ENCODE measurements at places on chromosomes 7 and 10. TPM values are rescaled to one million over a fixed set of nuclear protein-coding genes. Genes with fewer than 3 reads are reported as not detected.

DNA sequence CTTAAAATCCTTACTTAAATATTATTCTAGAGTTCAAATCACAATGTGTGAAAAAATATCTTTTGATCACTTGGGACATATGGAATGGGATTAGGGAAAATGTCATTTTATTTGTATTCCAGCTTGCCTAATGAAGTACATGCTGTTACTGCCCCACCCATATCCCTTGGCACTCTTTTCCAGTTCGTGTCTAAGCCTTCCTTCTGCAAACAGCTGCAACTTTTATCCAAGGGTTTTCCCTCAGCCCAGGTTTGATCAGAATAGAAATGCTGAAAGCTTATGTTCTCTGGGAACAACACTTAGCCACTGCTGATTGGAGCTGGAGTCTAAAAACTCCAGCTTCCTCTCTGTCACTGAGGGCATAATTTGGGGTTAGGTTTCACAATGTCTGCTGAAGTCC, 214.1 kb upstream of the FAM3C start:
- peak; percentile 78 for DNase-seq

- peak; percentile 14 for DNase-seq
Observed at GRCh38 chr10:79981450-79982361, 32.8 kb upstream of the SFTPD start.

- peak; percentile 58 for DNase-seq
Observed at GRCh38 chr10:14383266-14383665, 52.5 kb upstream of the FRMD4A start.

GRCh38 chr7:9761224-9761623, 1212.4 kb upstream of the PHF14 start:
- no peak for DNase-seq

DNA sequence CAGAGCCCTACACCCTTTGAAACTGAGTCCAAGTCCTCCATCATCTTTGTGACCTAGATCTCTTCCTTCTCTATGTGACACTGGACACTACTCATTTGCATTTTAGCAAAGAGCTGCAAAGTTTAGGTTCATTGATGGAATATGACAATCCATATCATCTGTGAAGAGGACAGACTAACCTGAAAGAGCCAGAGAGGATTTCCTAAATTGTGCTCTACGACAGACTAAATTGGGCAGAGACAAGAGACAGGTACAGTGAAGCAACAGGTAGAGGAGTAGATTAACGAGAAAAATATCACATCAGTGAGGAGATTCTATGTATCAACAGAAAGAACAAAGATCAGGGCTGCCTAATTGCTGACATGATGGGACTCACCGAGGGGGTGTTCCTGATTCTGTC, at the start of gene TAS2R3:
Gene TAS2R3 (plus strand): TSS at position 301 of the 400 bp plus-strand sequence. CDS start 62 bp downstream, at position 363.
- no peak for DNase-seq

DNA sequence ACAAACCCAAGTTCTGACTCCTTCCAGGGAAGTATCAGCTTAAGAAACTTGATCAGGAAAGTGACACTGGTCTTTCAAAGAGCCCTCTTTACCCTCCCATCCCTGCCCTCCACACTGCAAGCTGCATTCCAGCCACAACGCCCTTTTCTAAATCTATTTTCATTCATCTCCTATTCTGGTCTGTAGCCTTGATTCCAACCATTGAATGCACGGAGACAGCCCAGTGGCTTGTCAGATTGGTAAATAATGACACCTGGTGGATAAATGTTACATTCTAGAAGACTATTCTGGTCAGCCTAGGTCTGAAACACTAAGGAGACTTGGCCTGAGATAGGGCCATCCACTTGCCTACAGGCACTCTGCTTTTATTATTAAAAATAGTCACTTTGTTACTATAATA, 20.9 kb downstream of the MORN4 start:
- peak; percentile 71 for DNase-seq

GRCh38 chr7:43572516-43573049, 10.3 kb upstream of the STK17A start:
- DNase-seq, result peak; percentile 100

DNA sequence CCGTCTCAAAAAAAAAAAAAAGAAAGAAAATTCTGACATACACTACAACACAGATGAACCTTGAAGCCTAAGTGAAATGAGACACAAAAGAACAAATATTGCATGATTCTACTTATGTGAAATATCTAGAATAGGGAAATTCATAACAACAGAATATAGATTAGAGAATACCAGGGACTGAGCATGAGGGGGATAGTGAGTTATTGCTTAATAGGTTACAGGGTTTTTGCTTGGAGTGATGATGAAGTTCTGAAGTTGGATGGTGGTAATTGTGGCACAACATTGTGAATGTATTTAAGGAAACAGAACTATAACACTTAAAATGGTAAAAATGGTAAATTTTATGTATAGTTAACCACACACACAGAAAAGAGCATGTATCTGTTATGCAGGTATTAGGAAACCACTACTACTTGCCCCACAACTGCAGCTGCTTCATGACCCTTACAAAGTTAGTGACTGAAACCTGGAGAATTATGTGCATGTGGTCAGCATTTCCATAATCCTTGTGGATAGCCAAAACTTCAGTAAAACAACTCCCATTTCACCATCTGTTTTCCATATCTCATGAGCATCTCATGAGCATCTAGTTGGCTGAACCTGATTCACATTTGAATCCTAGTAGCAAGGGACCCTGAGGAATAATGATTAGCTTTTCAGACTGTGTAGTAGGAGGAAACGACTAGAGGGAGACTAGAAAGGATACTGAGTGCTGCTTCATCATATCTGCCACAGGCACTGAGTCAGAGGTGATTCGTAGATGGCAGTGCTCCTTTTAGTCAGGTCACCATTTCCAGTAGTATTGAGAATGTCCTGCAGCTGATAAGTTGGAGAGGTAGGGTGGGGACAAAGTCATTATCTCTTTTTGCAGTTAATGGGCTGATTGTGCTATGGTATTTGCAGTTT, 26.3 kb downstream of the SAMD8 start:
- peak; percentile 81 for DNase-seq

GRCh38 chr7:114956702-114957101, 34.8 kb downstream of the MDFIC start:
- DNase-seq, result no peak

DNA sequence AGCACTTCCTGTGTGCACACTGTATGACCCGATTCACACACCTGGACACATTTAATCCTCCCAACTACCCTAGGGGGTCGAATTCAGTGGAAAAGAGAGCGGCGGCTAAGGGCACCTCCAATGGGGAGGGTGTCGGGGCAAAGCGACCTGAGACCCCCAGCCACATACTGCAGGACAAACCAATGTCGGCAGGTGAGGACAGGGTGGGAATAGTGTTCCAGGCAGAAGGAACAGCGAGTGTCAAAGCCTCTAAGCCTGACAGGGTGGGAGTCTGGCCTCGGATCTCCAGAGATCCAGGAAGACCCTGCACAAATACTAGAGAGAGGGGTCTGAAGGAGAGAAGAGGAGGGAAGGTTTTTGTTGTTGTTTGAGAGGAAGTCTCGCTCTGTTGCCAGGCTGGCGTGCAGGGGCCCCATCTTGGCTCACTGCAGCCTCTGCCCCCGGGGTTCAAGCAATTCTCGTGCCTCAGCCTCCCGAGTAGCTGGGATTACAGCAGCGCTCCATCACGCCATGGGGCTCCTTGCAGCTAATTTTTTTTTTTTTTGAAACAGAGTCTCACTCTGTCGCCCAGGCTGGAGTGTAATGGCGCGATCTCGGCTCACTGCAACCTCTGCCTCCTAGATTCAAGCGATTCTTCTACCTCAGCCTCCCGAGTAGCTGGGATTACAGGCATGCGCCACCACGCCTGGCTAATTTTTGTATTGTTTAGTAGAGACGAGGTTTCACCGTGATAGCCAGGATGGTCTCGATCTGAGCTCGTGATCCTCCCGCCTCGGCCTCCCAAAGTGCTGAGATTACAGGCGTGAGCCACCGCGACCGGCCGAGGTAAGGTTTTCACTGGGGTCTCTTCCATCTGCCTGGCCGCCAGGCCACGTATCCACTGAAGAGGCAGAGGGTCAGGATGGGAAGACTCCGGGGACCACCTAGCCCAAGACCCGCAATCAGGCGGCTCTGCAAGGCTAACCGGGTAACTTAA, 1.2 kb upstream of the ARPC1B start:
- no peak for DNase-seq

- DNase-seq, result peak; percentile 25
Observed at GRCh38 chr10:62268027-62268398, 631 bp downstream of the RTKN2 start.

- no peak for DNase-seq
Observed at GRCh38 chr7:40760987-40761386, 626.2 kb downstream of the SUGCT start.

GRCh38 chr10:78832281-78832680, 236.5 kb upstream of the ZMIZ1 start:
- DNase-seq, result no peak

DNA sequence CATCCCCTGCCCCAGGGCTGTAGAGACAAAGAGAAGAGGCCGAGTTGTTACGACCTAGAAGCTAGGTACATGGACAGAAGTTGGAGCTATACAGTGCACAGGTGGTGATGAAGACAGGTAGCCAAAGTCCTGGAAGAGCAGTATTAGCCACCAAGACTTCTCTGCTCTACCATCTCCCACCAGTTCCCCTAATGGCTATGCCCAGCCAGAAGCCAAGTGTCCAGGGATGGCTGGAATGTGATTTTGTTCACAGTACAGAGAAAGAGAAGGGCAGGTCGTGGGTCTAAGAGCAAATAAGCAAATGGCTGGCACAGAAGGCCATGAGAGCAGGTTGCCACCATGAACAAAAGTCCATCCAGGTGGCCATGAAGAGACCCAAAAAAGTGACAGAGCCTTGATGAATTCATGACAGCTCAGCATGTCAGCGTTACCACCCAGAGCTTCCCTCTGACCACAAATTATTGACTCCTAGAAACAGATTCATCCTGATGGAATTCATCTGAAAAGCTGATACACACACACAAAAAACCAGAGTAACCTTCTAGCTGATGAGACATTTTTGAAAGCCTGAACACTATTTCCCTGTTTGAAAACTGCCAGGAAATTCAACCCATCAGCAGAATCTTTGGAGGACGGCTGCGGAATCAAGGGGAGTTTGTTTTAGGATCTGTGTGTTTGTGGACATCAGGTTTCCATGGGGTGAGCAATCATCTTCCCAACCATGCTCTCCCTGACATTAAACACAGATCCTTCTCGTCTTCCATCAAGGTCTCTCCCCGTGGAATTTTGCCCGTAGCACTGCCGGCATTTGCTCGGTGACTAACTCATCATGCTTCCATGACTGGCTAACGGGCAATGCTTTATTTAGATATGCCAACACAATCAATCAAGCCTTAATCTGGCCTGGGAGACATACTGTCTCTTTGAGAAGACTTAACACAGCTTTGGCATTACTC, 906.7 kb upstream of the AUTS2 start:
- DNase-seq, result no peak

- no peak for DNase-seq
Observed at GRCh38 chr7:47640265-47640664, 58.4 kb upstream of the TNS3 start.

DNA sequence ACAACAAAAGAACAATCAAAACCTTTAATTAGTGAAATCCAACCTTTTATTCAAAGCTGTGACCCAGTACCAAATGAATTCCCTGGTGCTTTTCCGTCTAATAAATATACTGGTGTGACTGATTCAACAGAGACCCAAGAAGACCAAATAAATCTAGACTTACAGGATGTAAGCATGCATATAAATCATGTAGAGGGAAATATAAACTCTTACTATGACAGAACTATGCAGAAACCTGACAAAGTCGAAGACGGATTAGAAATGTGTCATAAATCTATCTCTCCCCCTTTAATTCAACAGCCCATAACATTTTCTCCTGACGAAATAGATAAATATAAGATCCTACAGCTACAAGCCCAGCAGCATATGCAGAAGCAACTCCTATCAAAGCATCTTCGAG, 540.6 kb upstream of the TEX47 start:
- no peak for DNase-seq

GRCh38 chr7:34080513-34080912, 175.2 kb downstream of the BMPER start:
- DNase-seq, result no peak

DNA sequence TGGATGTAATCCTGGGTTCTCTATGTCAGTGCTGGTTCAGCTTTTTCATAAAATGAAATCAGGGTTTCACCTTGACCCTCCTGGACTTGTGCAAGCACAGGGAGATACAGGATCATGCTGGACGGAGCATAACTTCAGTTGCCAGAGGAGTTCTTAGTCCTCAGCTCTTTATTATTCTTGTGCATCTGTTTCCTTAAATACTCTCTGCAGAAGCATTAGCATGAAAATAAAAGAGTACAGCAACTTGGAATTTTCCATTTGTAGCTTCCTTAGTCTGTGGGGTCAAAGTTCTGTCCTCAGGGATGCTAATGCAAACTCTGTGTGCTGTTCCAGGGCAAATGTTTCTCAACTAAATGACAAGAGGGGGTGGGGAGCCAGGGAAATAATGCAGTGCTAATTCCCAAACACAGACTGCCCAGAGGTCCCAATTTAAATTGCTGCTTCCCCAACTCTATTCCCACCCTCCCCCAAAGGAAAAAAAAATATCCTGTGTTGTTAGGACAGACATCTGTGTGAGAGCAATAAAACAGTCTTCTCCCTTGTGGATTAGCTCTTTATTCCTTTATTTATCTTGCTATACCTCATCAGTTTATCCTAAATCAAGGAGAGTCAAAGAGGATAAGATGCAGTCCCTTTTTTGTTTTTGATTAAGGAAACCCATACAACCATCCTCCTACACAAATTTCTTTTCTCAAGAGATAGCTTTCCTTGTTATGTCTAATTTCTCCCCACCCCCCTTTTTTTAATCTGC, 905.0 kb downstream of the LRMDA start:
- no peak for DNase-seq

GRCh38 chr10:27550823-27551222, 46.7 kb downstream of the RAB18 start:
- DNase-seq, result no peak

DNA sequence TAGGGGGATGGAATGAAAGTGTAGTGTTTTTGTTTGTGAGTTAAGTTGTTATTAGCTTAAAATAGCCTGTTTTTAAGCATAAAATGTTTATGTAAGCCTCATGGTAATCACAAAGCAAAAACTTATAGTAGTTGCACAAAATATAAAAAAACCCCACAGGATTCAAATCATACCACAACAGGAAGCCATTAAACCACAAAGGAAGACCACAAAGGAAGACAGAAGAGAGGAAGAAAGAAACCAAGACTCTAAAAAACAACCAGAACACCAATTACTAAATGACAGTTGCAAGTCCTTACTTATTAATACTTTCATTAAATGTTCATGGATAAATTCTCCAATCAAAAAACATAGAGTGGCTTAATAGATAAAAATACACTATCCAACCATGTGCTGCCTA, 63.6 kb downstream of the ANKRD7 start:
- peak; percentile 4 for DNase-seq

- DNase-seq, result no peak
Observed at GRCh38 chr10:61812052-61812721, 89.3 kb upstream of the ARID5B start.

GRCh38 chr7:145474009-145474686, 638.3 kb upstream of the TPK1 start:
- DNase-seq, result no peak

- DNase-seq, result no peak
Observed at GRCh38 chr7:47498229-47499056, 83.5 kb downstream of the TNS3 start.

The PKD2L1 gene
- total RNA-seq, result not detected

The RET gene
- not detected for total RNA-seq

The EGR2 gene
- 0.13 TPM for total RNA-seq

The GNAT3 gene
- total RNA-seq, result not detected

The NRG3 gene
- total RNA-seq, result not detected

The VSIR gene
- 3.5 TPM for total RNA-seq

The EN2 gene
- total RNA-seq, result 0.69 TPM

The NACAD gene
- total RNA-seq, result 2.9 TPM

The SFXN2 gene
- total RNA-seq, result 2.2 TPM

The WDR86 gene
- not detected for total RNA-seq

The SNX10 gene
- not detected for total RNA-seq

The GJD4 gene
- total RNA-seq, result not detected

The CH25H gene
- total RNA-seq, result 0.06 TPM

Measured in LHCN-M2 (cell line).